ENCODE measurements at places on chromosomes 1 and 21.

- DNase-seq = no peak
These were observed 24.4 kb downstream of the MPZL1 start for GRCh38 chr1:167746013-167746672.

GRCh38 chr1:116453481-116453880 is 80.4 kb downstream of the ATP1A1 start:
- DNase-seq = no peak

GRCh38 chr1:229478852-229479251 is 29.3 kb downstream of the NUP133 start:
- no peak for DNase-seq

DNA sequence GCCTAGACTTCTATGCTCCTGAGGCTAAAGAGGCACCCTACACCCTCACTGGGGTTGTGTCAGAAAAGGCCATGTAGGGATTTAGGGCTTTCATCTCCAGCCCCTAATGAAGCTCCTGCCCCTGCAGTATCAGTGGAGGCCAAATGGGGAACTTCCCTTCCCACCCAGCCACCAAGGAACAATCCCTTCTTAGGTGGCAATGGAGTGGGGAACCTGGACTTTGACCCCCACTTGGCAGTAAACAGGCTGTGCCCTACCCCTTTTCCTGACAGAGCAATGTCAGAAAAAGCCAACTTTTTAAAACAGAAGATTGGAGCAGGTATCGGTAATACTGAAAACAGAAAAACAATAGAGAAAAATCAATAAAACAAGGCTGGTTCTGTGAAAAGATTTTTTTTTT is 35.5 kb upstream of the SLC19A2 start:
- DNase-seq = no peak

DNA sequence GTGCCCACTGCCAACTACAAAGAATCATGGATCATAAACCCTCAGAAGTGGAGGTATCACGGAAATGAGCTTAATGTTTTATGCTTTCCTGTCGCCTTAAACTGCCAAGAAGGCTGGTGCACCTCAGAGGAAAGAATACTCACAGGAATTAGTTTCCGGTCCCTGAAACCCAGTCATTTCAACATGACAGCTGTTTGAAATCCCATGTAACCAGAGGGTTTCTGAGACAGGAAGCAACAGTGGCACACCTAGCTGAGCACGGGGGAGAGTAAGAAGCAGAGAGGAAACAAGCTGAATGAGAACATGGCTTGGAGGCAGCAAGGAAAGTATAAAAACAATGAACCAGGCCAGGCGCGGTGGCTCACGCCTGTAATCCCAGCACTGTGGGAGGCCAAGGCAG is 3.9 kb downstream of the JAK1 start:
- DNase-seq = no peak

DNA sequence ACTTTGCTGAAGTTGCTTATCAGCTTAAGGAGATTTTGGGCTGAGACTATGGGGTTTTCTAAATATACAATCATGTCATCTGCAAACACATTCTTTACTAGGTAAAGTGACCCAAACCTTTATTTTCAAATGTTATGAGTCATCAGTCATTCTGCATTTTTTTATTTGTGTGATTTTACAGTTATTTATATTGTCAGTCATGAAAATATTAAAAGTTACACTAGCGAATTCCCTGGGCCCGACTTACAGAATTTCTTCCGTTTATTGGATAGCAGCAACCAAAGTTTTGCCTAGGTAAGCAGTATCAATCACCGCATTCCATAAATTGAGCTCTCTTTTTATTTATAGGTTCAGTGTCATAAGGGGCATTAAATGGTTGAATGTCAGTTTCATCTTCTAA is 13.8 kb downstream of the OR2M5 start:
- no peak for DNase-seq

DNA sequence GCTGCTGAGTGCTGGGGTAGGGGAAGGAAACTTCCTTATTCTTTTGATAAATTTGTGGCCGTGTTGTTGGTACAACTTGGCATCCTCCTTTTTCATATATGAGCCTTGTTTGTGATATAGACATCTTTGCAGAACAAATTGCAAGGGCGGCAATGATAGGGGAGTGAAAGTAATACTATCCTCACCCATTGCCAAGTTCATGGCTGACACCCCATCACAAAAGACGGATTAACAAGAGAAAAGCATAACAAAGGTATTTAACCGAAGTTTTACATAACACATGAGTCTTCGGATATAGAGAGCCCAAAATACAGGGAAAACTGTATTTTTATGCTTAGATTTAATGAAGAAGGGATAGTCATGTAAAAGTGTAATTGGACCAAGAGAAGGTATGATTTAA is 86.3 kb upstream of the TMPRSS2 start:
- no peak for DNase-seq

GRCh38 chr1:70978623-70979022 is 69.0 kb downstream of the PTGER3 start:
- DNase-seq = no peak

DNA sequence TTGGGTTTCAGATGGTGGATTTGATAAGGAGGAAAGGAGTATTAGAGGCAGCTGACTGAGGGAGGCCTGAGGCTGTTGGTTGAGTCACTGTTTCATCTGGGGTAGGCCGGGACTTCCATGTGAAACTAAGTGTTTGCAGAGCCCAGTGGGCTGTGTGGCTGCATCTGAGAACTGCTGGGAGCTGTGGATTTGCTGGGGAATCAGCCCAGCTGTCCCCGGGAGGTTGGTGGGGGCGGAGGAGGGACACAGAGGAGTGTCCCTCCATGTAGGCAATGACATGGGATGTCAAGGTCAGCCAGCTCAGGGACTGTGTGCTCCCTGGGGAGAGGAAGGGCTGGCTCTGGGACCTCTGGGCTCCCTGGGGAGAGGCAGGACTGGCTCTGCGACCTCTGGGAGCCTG is 36.4 kb downstream of the SLC2A7 start:
- DNase-seq = no peak

- no peak for DNase-seq
These were observed 89.9 kb downstream of the MT1HL1 start for GRCh38 chr1:236914375-236914774.

GRCh38 chr21:35233756-35234155 is 184.7 kb upstream of the RUNX1 start:
- no peak for DNase-seq

- no peak for DNase-seq
These were observed 45.8 kb upstream of the NTPCR start for GRCh38 chr1:232904566-232904965.

DNA sequence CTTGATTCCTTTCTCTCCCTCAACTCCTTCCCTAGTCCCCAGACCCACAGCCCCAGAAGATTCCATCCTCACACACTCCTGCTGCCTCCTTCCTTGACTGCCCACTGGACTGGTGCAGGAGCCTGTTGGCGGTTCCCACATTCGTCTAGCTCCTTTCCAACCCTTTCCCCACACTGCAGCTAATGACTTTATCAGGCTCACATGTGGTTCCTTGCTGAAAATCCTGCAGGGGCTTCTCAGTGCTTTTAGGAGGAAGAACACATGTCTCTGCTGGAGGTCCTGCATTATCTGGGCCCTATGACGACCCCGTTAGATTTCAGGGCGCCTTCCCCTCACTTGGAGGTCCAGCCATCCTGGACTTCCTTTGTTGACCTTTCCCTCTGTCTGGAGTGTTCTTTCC is 50.2 kb downstream of the EDN2 start:
- DNase-seq = no peak

DNA sequence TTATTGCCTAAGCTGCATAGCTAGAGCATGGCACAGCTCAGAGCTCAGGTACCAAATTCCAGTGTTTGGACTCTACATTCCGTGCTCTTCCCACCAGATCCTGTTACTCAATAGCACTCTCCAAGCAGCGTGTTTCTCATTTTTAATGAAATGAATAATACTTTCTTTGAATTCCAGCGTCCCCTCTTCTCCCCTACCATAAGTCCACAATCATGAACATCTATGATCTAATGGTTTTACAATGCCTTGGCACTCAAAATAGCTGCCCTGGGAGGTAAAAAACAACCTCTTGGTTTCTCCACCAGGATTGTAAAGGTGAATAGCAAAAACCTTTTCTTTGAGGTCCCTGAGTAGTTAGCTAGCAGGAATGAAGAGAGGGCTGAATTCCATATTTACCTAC is 480.0 kb upstream of the PKN2 start:
- DNase-seq = no peak

- no peak for DNase-seq
These were observed 64.4 kb downstream of the MAST2 start for GRCh38 chr1:45867697-45868348.

DNA sequence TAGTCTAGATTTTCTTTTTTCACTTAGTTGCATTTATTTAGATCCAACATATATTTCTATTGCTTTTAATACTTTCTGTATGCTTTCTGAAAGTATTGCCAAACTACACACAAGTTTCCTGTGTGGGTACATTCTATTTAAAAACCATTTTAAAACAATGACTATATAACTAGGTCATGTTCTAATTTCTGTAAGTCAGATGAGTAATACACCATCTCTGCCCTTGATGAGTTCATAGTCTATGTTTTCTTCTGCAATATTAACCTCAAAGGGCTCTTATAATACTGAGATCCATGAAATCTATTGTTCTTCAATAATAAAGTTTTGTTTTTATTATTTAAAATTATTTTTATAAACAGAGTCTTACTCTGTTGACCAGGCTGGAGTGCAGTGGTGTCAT is 68.3 kb downstream of the RNASEL start:
- DNase-seq = no peak

DNA sequence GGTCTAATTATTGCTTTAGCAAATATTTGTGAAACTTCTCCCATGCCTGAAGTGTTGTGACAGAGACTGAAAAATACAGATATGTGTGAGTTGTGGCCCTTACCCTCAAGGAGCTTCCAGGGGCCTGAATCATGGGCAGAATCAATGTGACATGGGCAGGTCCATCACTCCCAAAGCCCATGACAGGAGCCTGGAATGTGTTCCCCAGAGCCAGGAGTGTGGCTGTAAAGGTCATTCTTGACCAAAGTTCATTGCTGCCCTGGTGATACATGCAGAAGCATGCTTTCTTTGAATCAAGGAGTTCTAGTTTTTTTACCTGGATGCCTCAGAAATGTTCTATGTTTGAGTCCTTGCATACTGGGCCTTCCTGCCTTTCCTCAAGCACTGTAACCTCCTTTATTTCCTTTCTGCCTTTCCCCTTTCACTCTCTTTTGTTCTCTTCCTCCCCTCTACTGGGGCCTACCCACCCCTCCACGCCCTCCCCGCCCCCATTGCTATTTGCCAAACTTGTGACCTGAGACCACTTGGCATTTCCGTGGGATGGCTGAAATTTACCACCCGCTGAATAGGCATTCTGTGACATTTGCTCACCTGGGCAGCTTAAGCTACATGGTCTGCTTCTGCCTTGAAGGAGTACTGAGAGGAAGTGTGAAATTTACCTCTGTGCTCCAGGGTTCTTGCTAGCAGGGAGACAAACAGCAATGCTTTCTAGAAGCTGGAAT is 19.7 kb downstream of the PBX1 start:
- DNase-seq = no peak

DNA sequence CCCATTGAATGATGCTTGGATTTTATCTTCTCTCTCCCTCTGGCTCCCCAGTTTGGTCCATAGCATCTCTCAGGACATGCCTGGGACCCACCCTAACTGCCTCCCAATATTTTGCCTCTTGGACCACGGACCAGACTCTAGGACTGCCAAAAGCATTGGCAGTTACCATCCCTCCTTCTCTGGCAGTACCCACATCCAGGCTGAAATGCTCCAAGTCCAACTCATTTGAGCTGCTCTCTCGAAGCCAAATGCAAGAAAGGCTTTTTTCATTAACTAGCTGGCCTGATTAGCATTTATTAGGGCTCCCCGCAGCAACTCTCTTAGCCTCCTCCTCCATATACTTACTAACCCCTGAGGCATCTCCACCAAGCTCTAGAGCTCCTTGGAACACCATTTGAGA is 140.0 kb upstream of the GRIK3 start:
- DNase-seq = no peak

GRCh38 chr1:193841857-193842256 is 655.4 kb upstream of the B3GALT2 start:
- no peak for DNase-seq

- DNase-seq = no peak
These were observed 11.4 kb downstream of the COQ8A start for GRCh38 chr1:226951286-226952117.

DNA sequence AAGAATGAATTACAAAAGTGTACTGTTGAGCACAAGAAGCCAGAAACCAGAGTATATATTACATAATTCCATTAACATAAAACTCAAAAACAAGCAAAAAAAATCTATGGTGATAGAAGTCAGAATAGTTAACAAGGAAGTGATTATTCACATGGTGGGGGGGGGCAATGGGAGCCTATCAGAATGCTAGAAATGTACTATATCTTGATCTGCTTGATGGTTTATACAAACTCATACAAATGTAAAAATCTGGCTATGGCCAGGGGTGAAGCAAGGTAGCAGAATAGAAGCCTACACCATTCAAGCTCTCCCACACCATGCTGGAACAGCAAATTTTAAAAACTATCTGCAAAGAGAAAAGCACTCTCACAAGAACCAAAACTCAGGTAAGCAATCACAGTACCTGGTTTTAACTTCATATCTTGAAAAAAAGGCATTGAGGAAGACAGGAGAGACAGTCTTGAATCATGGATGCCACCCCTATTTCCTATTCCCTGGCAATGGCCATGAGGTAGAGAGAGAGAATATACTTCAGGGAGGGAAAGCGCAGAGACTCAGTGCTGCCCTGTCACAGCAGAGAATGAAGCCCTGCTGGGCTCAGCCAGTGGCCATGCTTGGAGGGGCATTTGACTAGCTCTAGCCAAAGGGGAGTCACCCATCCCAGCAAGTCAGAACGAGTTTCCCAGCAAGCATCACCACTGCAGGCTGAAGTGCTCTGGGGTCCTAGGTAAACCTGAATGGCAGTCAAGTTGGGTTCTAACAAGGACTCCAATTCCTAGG is 73.8 kb downstream of the CDC42BPA start:
- DNase-seq = no peak

DNA sequence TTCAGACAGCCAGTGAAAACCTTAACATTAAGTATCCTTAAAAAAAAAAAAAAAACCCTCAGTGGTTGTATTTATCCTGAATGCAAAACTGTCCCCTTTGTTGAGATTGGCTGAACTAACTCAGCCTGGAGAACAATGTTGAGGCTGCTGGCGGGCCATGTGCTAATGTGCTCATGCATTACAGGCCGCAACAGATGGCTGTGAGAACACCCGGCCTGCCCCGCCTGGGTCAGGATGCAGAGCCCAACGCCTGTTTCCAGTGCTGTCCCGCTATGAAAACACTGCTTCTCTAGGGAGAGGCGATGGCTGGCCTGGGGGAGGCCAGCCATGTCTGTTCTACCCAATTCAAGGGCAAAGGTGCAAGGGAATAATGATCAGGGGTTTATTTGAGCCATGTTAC is 13.8 kb downstream of the OLIG2 start:
- DNase-seq = no peak

- no peak for DNase-seq
These were observed at the start of gene GIPC2 for GRCh38 chr1:78045926-78046778. GIPC2 (plus strand) TSS chr1:78045966; CDS start chr1:78046095, 129 bp downstream.

- DNase-seq = no peak
These were observed 226.2 kb upstream of the IRF2BP2 start for GRCh38 chr1:234836045-234836681.

- DNase-seq = no peak
These were observed 201.7 kb upstream of the BEND5 start for GRCh38 chr1:48978413-48978812.

GRCh38 chr21:41866274-41866809 is 12.8 kb downstream of the PRDM15 start:
- DNase-seq = no peak

- no peak for DNase-seq
These were observed 112.8 kb downstream of the C1orf21 start for GRCh38 chr1:184499616-184500015.

Data from activated CD8-positive, alpha-beta memory T cell treated with anti-CD3 and anti-CD28 coated beads for 4 hours (primary cell).